ENCODE measurements at places on chromosomes 11 and 22. TPM values are rescaled to one million over a fixed set of nuclear protein-coding genes. Genes with fewer than 3 reads are reported as not detected.

SLC25A1 gene
- 154 TPM for total RNA-seq

C11orf16 gene
- total RNA-seq: not detected

XPNPEP3 gene
- 11.4 TPM for total RNA-seq

GLYAT gene
- not detected for total RNA-seq

IPO7 gene
- 67.1 TPM for total RNA-seq

PARVB gene
- 22.2 TPM for total RNA-seq

CELSR1 gene
- total RNA-seq: 108 TPM

KIAA1671 gene
- total RNA-seq: 38.3 TPM

NAALAD2 gene
- total RNA-seq: not detected

P2RY2 gene
- total RNA-seq: 46.1 TPM

MMP11 gene
- total RNA-seq: 1.3 TPM

TMEM258 gene
- total RNA-seq: 75.7 TPM

DGAT2 gene
- 19.0 TPM for total RNA-seq

SEZ6L gene
- total RNA-seq: not detected

WT1 gene
- not detected for total RNA-seq

MMP13 gene
- 2.3 TPM for total RNA-seq

OR52A1 gene
- total RNA-seq: not detected

SERPING1 gene
- 0.42 TPM for total RNA-seq

GUCD1 gene
- 71.0 TPM for total RNA-seq

C11orf91 gene
- not detected for total RNA-seq

DRD4 gene
- total RNA-seq: not detected

LDHA gene
- 1,779 TPM for total RNA-seq

OR10A4 gene
- total RNA-seq: not detected

SLC1A2 gene
- total RNA-seq: not detected

ZNRD2 gene
- 104 TPM for total RNA-seq
